Activated T-cell treated with anti-CD3 and anti-CD28 coated beads, Interleukin-2, amount 50 U/mL, for 1 hour (primary cell): ENCODE measurements at places on chromosomes 16 and 17.
A peak's percentile ranks its signal among the peaks of the same experiment; 100 is the strongest.

DNA sequence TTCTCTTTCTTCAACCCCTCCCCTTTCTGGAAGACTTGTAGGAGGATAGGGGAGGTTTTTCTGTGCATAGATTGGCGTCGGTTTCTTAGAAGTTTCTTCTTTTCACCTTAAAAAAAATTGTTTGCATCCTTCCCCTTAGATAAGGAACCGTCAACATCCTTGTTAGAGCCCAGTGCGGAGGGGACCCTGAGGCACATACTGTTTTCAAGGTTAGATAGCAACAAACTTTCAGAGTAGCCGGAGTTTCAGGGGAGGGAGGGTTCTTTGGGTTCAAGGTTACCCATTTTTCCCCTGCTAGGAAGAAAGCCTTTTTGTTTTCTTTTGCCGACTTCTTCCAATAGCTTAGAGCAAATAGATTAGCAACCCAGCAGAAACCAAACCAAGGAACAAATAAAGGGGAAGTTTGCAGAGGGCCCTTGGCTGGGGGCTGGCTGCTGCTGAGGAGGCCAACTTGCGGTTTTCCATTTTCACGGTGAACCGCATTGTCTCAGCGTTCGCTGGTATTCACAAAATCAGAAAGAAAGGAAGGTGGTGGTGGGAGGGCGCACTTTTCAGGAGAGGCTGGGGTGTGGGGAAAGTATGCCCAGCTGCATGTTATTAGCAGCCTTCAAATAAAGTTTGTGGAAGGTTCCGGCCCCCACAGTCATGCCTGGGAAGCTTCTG lies 28.8 kb downstream of the MSI2 start:
- DNase-seq: peak; percentile 41

DNA sequence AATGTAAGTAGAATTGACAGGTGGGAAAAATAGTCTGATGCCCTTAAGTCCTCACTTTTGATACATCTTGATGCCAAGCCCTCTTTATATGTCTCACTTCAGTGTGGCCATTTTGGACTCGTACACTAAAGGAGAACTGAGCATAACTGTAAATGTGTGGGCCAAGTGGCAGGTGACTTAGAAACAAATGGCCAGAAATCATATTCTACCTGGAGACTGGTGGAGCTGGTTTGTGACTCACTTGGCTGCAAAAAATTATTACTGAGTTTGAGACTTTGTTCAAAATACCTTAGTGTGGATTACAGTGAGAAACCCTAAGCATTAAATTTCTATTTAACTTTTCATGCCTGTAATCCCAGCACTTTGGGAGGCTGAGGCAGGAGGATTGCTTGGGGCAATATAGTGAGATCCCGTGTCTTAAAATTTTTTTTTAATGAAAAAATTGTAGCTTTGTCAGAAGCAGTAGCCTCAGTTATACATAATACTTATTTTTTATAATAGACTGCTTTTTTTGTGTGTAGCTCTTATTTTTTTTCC lies 5.0 kb downstream of the HAPSTR1 start:
- no peak for DNase-seq

DNA sequence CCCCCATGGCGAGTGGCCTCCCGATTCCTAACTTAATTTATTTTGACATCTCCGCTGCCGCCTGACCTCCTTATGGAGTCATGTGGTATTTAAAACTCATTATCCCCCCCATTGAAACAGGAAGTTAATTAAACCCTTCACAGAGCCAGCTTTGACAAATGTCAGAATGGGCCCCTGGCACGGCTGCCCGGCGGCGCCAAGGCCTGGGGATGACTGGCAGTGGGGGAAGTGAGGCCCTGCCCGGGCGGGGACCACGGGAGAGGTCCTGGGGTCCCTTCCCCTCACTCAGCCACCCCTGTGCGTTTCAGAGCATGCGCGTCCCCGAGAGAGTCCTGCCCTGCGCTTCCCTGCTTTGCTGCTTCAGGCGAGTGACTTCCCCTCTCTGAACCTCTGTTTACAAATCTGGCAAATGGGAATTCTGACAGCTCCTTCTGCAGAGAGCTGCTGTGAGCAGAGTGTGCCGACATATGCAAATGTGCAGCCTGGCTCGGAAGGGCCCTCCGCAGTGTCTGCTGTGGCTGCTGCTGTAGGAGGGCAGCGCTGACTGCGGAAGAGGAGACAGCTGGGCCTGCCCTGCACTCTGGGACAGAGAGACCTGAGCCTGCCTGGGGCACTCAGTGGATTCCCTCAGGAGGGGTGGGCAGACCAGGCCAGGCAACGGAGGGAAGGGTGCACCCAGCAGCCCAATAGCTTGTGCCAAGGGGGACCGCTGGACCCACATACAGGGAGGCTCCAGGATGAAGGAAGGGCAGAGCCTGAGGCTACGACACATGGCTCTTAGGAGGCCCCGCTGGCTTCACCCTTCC lies 4.4 kb upstream of the ZFPM1 start:
- DNase-seq: no peak

GRCh38 chr16:2233046-2233775 lies 3.0 kb upstream of the DNASE1L2 start:
- DNase-seq: no peak

- DNase-seq: no peak
These were observed 19.9 kb downstream of the RPTOR start for GRCh38 chr17:80564545-80564944.

- DNase-seq: no peak
These were observed 292.9 kb upstream of the MAF start for GRCh38 chr16:79893445-79893844.

- no peak for DNase-seq
These were observed 177.5 kb downstream of the VPS53 start for GRCh38 chr17:537133-537532.

- no peak for DNase-seq
These were observed 32.5 kb downstream of the PIMREG start for GRCh38 chr17:6476810-6477179.

DNA sequence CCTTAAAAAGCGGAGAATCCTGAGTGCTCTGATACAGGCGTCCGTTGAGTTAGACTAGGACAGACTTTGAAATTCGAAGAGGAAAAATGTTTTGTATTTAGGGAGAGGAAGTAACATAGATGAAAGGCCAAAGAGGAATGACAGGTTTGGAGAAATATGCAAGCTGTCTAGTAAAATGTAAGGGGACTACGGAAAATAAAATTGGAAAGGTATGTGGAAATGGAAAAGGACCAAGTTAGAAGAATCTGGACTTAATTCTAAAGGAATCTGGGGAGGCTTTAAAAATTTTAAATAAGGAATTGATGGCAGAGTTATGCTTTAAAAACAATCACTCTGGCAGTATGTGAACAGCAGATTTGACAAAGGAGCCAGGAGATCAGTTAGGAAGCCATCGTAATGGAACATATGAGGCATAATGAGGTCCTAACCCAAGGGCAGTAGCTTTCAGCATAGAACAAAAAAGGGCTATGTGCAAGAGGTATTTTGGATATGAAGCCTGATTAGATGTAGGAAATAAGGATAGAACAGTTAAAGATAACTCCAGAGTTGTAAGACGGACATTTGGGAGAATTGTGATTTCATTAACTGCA lies 38.3 kb downstream of the CYB561 start:
- DNase-seq: no peak

DNA sequence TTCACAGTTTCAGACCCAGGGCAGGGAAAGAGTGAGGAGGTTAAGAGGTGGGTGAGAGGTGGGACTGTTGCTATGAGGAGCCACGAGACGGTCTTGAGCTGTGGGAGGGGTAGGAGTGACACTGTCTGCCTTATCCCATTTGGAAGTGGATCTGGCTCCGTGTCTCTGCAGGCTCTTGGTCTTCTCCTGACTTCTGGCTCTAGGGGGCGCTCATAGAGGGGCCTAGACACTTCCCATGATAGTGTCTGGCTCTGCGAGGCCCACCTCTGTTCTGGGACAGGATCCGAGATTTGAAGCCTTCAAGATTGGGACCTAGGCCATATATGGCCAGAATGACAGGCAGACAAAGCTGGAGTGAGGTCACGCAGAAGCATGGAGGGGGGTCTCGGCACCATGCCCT lies 204.5 kb downstream of the GSG1L start:
- DNase-seq: no peak

DNA sequence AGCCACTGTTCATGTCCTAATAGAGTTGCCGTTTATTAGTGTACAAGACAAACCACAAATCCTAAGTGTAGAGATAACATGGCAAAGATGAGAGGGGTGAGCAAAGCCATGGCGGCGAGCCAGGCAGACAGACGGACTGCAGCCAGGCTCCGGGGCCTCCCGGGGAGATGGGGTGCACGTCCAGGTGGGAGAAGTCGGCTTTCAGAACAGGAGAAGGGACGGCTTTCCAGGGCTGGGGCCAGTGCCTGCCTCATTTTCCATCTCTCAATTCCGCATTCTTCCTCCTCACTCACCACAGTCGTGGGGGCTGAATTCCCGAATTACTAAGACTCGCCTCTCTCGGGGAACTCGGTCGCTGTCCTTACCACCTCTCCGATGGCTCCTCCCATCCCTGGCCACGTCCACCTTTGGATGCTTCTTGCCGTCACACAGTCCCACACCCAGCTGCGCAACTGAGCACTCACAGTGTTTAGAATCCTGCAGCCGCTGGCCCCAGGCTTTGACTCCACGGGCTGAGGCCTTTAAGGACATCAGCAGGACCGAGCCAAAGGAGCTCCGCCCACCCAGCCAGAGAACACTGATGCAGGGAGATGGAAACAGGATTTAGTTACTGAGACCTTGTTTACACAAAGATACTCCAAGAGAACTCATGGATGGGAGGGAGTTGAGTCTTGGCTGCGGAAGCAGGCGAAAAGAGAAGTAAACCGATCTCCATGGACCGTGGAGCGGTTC lies 59.7 kb downstream of the RNF112 start:
- no peak for DNase-seq

DNA sequence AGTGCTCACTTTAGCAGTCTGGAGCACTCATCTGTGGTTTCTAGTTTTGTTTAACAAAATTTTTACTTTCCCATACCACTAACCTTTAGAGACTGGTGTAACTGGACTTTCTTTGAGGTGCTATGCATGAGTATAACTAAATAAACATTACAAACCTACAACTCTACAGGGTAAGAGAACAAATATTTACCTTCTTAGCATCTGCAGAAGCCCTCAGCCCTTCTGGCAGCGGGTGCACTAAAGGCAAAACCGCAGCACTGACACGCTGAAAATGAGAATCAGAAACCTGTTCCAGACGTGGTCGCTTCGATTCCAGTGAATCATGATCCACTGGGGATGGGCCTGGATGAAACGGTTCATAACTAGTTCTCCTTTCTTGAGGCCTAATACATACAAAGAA lies 43.7 kb downstream of the NCOR1 start:
- no peak for DNase-seq

- DNase-seq: no peak
These were observed 168.6 kb downstream of the MAF start for GRCh38 chr16:79431923-79432322.

DNA sequence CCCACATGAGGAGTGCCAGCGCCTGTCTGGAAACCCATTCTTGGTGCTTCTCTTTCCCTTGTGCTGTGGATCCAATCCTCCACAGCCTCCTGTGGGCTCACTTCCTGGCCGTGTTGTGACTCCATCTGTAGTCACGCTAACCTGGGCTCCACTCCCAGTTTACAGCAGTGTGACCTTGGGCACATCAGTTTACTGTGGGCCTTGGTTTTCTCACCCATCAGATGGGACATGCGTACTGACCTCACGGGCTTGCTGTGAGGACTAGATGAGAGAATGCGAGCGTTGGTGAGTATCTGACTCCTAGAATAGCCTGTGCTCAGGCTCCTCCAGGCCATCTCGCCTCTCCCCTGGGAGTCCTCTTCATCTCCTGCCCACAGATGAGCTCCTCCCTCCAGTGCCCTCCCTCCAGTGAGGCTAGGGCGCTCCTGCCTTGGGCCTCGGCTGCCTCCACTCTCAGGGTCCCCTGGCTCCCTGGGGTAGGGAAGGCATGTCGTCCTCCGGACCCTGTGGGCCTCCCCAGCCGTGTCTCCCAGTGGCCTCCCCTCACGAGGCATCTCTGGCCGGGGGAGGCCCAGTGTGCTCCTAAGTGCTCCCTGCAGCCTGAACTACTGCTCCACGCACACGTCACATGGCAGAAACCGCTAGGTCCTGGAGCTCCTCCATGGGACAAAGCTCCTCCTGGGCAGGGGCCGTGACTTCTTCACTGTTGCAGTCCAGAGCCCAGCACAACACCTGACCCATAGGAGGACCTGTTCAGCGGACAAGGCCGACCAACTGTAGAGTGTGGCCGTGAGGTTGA lies 5.2 kb upstream of the FOXJ1 start:
- no peak for DNase-seq

- no peak for DNase-seq
These were observed 179.4 kb upstream of the SDK2 start for GRCh38 chr17:73823684-73824083.

DNA sequence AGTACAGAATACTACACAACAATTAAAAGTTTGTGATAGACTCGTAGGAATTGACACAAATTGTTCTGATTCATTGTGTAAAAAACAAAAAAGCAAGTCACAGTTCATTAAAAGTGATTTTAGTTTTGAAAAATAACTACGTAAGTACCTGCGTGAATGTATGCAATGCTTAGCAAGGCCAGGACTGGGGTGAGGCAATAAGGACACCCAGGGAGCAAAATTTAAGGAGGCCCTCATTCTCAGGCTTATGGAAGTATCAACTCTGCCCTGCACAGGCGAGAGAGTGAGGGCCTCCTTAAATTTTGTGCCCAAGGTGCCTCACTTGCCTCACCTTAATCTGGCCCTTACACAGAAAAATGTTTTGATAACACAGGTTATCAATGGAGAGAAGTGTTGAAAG lies 31.4 kb downstream of the NOG start:
- DNase-seq: no peak

DNA sequence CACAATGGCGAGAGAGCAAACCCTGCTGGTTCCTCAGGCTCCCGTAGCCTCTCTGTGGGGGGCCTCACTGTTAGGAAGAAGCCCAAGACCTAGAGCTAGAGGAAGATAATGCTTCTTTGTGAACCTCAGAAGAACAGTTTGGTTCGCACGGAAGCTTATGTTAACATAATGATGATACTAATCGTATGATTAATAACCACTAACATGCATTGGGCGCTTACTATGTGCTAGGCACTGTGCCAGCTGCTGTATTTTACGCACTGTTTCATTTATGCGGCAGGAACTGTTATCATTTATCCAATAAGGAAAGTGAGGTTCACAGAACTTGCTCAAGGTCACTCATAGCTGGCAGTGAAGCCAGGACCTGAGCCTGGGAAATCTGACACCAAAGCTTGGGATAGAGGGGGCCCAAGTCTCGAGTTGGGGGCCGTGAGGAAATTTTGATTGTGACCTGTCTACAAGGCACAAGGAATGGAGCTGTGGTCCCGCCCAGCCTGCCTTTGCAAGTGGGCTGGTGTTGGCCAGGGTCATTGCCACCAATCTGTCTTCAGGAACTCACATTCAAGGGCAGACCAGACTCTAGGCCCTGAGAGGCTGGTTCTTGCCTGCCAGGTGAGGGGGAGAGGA lies 6.8 kb downstream of the PRCD start:
- no peak for DNase-seq

- DNase-seq: no peak
These were observed 160.6 kb upstream of the RPL38 start for GRCh38 chr17:74042744-74043486.
